ENCODE measurements at places on chromosomes 6 and 20.
A peak's percentile ranks its signal among the peaks of the same experiment; 100 is the strongest.

DNA sequence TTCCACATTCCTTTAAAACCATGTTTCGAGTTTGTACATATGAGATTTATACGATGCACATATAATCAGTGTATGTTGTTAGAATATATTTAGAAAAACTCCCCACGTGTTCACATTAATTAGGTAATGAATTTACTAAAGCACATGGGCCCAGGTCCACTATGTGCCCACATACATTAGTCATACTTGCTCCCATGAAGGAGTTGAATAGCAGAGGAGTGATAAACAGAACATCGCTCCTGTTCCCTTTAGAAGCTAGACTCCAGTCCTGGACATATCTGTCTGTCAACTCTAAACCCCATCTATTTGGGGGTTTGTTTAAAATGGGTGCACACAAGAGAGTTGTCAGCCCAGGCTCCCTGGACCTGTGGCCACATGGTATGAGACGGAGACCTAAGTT is 108.1 kb upstream of the TIAM2 start:
- no peak for DNase-seq

- no peak for DNase-seq
These were observed 39.5 kb upstream of the PCMTD2 start for GRCh38 chr20:64216036-64216435.

DNA sequence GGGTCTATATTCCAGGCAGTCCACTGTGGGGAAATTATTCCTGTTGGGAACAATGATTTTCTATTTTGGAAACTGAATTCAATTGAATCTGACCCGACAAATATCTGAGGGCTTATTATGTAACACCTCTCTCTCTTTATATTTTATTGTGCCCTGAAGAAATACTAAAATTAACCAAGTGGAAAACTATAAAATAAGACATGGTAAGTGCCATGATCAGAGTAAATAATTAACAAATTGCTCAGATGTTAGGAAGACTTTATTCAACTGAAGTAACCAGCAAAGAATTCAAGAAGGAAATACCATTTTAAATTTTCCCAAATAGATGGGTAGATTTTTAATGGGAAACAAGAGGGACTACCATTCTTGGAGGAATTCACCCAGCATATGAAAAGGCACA is 632.9 kb downstream of the MAFB start:
- DNase-seq, result no peak

- DNase-seq, result peak; percentile 79
These were observed at the start of gene ARFGEF3 for GRCh38 chr6:138161338-138162110. TSS of gene ARFGEF3 (plus strand) at chr6:138161939. CDS start at chr6:138162087, 148 bp downstream.

DNA sequence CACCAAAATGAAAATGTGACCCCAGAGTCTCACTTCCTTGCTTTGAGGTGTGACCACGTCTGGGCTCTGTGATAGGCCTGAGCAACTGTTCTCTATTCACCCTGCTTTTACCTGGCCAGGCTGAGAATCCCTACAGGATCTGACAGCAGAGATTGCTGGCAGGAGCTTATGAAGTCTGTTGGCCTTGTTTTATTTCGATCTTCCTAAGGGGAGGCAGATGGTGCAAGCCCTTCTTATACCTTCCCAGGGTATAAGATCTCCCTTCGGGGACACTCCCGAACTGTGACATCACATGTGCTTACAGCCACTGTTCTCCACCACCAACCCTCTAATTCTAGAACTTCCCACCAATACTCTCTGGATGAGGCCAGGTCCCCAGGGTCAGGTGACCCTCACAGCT is 26.8 kb downstream of the MYT1 start:
- DNase-seq, result no peak

DNA sequence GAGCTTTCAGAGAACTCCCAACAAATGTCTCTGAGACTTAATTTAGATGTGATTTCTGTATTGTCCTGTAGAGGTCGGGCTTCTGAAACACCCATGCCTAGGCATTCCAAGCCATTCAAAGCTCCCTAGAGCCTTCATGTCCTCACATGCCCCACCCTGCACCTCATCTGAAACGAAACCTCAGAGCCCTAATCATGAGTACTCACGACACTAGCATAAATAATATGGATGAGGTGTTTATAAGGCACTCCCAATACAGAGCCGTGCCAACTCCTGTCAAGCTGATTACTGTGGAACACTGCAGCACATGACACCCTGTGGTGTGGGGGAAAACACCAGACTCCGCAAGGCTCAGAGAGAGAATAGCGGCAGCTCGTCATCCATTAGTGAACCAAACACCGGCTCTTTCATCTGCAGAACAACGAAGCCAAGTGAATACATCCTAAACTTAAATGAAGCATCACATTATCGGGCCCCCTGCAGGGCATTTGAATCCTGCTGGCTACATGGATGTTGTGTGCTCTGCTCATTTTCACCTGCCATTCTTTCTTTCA is 83.8 kb downstream of the FNDC1 start:
- peak; percentile 48 for DNase-seq

- no peak for DNase-seq
These were observed 150.6 kb downstream of the RALGAPA2 start for GRCh38 chr20:20561841-20562240.

DNA sequence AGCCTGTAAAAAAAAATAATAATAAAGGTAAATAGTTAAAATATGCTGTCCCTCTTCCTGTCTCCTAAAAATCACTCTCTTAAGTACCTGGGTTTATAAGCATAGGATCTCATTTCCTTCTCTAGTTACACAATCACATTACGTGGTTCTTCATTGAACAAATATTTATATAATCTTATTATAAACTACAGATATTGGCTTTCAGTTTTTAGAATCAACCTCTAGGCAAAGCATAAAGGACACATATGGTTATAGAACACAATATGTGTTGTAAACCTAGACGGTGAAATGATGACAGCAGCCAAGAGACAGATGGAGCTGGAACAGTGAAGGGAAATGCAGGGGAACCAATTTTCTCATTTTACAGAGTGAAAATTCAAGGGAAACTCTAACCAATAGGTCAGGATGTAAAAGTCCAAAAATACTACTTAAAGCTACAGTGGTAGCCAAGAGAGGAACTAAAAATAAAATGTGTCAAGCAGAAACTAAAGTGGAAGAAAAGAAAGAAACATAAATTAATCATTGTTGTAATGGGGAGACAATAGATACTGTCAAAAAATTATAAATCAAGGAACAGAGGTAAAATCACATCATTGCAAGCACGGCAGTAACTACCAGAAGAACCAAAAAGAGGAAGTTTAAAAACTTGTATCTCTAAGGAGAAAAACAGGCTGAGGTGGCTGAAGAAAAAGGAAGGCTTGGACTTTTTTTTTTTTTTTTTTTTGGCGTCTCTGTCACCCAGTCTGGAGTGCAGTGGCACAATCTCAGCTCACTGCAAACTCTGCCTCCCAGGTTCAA is 82.8 kb upstream of the CDYL start:
- DNase-seq, result peak; percentile 32

DNA sequence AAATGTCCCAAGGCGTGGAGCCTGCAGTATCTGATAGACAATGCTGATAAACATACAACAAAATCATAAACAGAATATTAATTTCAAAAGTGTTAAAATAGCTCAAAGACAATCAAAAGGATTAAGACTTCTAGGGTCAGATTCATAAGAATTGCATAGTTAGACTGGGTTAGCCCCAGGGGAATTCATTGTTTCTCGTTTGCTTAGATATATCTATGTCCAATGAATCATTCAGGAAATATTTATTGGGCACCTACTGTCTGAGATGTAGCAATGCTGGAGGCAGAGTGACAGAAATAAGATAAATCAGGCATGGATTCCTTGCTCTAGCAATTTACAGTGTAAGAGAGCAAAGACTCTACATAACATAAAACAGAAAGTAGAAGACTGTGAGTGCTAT is 124.4 kb upstream of the PRL start:
- DNase-seq, result no peak

- no peak for DNase-seq
These were observed 81.0 kb upstream of the JAG1 start for GRCh38 chr20:10754824-10755223.

DNA sequence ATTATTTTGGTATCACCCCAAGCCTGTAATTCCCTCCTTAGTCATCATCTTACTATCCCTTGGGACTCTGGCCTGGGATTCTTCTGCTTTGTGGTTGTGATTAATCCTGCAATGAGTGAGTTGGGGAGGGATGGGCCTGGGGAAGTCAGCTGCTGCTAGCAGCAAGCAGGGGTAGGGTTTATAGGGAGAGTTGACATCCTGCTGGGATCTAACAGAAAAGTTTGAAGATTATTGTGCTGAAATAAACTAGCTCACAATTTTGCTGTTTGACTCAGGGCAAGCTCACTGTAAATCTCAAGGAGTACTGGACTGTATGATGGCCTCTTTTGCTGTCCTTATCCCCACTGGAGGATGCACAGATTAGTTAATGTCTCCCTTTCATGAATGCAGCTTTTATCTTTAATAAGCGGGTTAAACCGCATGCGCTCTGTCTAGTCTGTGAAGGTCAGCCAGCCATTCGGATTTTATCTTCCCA is 83.4 kb downstream of the JARID2 start:
- DNase-seq, result peak; percentile 29

GRCh38 chr6:105474234-105474633 is 71.4 kb upstream of the PREP start:
- no peak for DNase-seq

DNA sequence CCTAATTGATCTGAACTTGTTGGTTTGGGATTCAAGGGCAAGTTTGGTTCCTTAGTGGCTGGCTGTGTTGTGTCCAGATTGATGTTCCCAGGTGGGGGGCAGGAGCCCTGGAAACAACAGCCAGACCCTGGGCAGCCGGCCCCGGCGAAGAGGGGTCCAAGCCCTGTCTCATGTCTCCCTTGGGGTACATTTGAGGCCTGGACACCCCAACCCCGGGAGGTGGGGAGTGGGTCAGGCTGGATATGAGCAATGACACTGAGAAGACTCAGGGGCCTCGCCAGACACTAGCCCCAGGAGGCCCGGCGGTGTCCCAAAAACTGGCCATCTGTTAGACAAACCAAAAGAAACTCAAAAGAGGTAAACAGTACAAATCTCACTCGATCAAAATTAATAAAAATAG is 79.6 kb downstream of the YTHDF1 start:
- no peak for DNase-seq

GRCh38 chr20:51126337-51126736 is 103.4 kb upstream of the KCNG1 start:
- DNase-seq, result no peak

DNA sequence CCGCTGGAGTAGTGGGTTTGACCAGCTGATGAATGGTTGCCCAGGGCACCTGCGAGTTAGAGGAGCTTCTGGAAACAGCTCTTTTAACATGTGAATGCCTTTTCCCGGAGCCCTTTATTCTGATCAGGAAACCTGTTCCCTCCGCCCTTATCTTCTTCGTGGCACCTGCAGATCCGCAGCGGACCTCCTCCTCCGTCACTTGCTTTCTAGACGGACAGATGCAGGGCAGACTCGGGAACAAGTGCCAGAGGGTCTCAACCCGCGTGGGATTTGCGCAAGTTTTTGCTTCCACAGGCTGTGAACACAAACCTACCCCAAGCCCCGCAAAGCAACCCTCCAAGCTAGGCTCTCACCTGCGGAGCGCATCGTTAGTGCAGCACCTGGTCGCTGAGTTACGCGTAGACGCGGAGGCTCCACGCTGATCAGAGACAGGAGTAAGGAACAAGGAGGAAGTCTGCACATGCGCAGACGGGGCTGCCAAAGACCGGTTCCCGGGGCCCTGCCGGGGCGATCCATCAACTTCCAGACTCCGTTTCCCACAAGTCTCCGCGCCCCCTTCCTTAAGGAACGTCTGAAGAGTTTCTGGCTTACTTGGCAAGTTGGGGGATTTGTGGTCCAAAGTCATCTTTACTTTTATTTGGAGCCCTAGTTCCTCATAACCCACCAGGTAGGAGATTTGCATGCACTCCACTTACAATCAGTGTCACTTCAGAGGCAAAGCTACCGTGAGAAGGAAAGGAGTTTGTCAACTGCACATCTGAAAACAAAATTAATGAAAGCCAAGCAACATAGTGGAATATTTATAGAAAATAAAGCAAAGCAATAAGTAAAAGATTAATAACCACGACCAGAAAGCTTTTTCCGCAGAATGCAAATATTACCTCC is 52.7 kb upstream of the ELMO2 start:
- peak; percentile 4 for DNase-seq

DNA sequence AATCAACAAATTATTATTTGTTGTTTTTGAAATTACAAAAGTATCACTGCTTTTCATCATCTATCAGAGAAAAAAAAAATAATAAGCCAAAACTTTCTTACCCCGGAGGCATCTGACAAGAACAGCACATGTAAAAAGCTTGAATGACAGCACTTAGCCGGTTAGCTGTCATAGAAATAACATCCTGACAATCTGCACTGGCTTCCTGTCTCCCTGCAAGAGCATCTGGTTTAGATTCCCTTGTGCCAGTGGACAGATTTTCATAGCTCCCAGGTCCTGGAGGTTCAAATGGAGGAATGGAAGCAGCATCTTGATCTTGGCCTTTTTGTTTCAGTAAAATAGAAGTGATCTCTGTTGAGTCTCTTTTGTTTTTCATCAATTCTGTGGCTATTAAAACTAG is 74.8 kb downstream of the HACE1 start:
- DNase-seq, result no peak

- peak; percentile 62 for DNase-seq
These were observed 293.2 kb downstream of the QKI start for GRCh38 chr6:163707387-163708355.

- DNase-seq, result no peak
These were observed 183.8 kb upstream of the TCF21 start for GRCh38 chr6:133705066-133705465.

GRCh38 chr6:97594844-97595243 is 311.8 kb upstream of the MMS22L start:
- no peak for DNase-seq

DNA sequence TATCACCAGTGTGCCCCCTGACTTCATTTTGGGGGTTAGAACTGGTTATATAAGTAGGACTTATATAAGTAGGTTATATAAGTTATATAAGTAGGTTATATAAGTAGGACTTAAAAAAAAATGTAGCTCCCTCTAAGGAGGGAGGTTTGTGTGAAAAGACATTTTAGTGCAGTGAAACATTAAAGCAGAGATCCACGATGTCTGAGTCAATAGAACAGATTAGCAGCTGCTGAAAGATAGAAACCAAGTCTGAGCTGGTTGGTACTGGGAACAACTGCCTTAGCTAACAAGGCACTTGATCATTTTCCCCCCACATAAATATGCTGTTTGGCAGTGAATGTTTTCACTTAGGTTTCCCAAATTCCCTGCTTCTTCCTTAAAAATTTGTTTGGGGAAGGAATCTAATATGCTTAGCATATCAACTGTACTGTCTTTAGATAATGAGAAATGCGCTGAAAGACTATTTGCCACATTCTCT is 2.1 kb upstream of the RPS12 start:
- DNase-seq, result no peak

DNA sequence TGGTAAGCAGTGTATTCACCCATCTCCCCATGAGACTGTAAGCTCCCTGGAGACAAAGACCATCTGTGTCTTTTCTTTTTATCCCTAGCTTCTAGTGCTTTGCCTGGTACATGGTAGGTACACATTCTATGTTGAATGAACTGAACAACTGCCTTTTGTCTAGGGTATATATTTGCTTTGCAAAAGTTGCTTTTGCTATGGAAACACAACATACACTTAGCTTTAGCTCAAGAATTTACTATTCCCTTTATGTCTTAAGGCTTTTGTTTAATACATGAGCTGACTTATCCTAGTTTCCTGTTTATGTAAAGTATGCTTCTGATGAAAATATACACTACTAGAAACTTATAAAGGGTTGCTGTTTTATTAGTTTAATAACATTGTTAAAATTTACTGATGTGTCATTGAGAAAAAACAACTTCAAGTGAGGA is 198.2 kb downstream of the PRL start:
- no peak for DNase-seq
